ENCODE measurements at places on chromosomes 12 and 14.
A peak's percentile ranks its signal among the peaks of the same experiment; 100 is the strongest.

DNA sequence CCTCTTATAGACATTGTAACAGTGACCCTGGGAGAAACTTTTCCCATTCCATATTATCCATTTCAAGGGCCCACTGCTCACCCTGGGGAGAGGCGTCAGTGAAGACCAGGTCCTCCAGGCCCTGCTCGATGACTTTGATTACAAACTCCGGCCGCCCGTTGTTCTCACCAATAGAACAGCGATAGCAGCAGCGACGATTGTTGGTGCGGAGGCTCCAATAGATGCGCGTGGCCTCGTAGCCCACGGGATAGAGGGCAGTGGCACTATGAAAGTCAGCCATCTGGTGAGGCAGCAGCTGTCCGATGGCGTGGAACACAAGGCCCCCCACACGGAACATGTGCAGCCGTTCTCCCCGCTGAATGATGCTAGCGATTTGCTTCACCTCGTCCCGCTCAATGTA is 7.5 kb upstream of the PRKAG1 start:
- DNase-seq, result no peak

- no peak for DNase-seq
Observed at GRCh38 chr14:104087981-104088850, 2.7 kb downstream of the ASPG start.

DNA sequence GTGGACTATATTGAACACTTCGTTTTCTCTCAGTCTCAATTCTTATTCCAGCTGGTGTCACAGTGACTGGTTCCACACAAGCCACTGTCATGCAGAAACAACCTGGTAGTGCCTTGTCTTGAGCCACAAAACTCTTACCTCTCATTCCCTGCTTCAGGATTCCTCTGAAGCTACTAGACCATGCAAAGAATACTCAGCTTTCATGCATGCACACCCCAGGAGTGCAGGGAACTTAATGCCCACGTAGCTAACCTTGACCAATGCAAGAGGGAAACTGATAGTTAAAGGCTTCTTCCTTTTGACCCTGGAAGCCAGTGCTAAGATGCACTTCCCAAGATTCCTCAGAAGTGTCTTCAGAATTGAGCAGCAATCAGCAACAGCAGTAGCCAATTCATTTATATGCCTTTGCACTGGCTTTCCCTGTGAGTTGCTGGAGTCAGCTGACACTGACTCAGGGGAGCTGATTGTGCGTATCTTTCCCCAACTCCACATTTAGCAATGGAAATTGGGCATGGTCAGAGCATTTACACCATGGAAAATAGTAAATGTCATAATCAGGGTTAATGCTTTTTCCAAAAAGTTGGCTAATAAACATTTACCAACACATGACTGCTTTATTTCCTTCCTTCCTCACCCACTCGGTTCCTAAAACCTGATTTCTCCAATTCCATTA is 113.6 kb upstream of the SLC35F4 start:
- no peak for DNase-seq

DNA sequence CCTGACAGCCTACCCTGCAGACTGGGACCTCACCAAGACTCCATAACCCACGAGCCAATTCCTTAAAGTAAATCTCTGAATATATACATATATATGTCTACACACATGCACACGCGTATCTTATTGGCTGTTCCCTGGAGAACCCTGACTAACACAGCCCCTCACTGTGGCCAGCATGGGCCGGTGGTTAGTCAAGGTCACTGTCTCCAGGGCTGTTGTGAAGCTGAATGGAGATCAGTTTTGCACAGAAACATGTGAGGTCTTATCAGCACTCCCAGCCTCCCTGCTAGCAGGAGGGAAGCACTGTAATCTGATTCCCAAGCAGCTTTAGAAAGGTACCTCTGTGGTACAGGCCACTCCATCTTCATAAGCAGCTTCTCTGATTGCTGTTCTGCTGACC is 46.6 kb upstream of the PLEKHG6 start:
- DNase-seq, result no peak

DNA sequence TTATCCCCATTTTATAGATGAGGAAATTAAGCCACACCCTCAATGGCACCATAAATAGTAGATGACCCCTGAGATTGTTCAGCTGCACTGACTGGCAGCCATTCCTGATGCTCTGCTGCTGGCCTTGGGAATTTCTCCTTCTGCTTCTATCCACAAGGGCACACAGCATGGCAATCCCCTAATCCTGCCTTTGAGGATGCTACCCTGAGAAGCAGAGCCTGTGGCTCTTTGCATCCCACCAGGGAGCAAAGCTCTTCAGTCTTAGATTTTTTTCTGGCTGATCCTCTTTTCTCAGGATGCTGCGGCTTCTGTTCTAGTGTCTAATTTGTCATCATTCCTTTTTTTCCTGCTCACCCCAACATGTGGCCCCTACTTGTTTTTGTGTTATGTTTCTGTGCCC is 114.8 kb downstream of the TMX1 start:
- DNase-seq, result no peak

DNA sequence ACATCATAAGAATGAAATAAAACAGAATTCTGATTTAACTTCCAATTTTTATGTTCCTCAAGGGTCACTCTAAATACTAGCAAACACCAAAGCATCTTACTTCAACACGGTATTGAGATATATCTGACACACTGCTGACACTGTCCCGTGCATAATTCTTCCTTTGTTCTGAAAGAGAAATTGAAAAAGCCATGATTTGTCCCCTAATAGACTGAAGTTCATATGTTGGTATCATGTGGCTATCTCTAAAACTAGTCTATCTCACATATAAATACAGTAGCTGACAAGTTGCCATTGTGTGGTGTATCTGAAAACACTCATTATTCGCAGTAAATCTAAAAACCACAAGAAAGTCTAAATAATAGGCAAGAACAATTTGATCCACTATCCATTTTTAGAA is 118.4 kb downstream of the EPS8 start:
- DNase-seq, result no peak

GRCh38 chr12:59929110-59929509 is 333.3 kb downstream of the SLC16A7 start:
- DNase-seq, result no peak

- DNase-seq, result peak; percentile 88
Observed at GRCh38 chr12:56338308-56339157, at the start of gene IL23A. IL23A (plus strand) TSS chr12:56338884; CDS start chr12:56339045, 161 bp downstream.

- no peak for DNase-seq
Observed at GRCh38 chr14:75972801-75973421, 8.9 kb downstream of the TGFB3 start.

GRCh38 chr12:111991946-111992345 is 21.0 kb downstream of the TMEM116 start:
- peak; percentile 30 for DNase-seq
